ENCODE measurements at places on chromosomes 3 and 15.

DNA sequence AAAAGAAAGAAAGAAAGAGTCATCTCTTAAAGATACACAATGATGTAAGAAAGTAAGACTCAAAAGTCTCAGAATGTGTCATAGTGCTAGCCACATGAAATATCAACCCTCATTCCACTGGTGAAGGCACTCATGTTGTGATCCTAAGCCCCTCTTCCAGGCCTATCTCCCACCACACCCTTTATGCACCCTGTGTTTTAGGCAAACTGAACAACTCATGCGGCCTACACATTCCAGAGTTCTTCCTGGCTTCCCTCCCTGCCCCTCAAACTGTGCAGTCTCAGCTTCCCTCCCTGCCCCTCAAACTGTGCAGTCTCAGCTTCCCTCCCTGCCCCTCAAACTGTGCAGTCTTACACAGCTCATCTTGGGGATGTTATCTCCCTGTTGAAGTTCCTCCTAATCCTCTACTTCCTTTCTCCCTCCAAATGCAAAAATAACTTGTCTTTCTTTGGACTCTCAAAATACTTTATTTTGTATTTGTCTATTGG, 69.0 kb upstream of the FNDC3B start:
- no peak for DNase-seq

- DNase-seq, result no peak
Measured at GRCh38 chr15:96336596-96337364, 6.3 kb downstream of the NR2F2 start.

DNA sequence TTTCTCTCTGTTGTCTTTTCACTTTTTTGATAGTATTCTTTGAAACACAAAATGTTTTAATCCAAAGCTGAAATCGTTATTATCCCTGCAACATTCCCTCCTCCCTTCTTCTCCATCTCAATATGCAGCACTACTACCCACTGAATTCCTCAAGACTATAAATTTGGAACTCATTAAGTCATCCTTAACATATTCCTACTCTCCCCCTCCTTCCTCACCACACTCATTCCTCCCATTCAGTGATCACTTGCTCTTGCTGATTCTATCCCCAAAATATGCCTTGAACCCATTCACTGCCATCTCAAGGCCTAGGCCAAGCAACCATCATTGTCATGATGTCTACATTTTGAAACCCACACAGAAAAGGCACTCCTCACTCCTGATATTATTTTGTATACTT, 2.4 kb upstream of the PIK3R4 start:
- no peak for DNase-seq

DNA sequence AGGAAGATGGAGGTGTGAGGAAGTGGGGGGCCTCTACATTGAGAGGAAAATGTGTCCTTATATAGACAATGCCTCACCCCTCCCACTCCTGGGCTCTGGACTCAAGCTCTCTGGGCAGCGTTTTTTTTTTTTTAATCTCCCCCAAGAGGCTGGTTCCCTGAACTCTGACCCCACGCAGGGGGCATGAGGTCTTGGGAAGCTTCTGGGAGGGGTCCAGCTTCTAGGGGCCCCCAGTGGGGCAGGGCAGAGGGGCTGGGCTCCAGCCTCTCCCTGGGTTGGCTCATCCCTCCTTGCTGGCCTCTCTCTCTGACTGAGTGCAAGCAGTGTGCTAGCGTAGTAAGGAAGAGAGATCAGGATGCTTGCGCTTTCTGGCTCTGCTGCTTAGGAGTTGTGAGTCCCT, 101.4 kb upstream of the HACD2 start:
- DNase-seq, result no peak

GRCh38 chr3:151916781-151917180, 43.3 kb downstream of the SUCNR1 start:
- no peak for DNase-seq

- DNase-seq, result no peak
Measured at GRCh38 chr15:26232691-26233090, 369.6 kb upstream of the ATP10A start.

GRCh38 chr3:71973274-71974030, 188.5 kb upstream of the PROK2 start:
- no peak for DNase-seq

DNA sequence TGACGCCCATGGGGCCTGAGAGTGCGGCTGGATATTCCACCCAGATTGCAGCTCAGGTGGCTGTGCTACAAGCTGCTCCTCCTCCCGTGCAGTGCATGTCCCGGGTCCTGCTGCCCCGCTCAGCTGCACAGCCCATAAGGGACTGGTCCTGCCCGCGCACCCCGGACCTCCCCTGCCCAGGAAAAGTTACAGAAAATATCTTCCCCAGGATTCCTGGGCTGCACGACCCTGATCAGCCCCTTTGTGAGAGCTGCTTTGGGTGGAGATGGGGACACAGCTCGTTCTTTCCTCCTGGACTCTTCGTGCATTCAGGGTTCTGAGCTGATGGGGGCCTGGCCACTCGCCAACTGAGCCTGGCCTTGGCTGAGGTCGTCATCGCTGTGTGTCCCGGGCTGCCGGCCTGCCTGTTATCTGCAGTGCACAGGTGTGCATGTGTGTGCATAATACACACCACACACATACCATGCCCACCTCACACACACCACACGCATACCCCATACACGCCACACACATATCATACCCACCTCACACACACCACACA, 28.8 kb downstream of the APBA2 start:
- DNase-seq, result peak; percentile 37

GRCh38 chr15:83105440-83105839, 2.0 kb upstream of the TM6SF1 start:
- no peak for DNase-seq

DNA sequence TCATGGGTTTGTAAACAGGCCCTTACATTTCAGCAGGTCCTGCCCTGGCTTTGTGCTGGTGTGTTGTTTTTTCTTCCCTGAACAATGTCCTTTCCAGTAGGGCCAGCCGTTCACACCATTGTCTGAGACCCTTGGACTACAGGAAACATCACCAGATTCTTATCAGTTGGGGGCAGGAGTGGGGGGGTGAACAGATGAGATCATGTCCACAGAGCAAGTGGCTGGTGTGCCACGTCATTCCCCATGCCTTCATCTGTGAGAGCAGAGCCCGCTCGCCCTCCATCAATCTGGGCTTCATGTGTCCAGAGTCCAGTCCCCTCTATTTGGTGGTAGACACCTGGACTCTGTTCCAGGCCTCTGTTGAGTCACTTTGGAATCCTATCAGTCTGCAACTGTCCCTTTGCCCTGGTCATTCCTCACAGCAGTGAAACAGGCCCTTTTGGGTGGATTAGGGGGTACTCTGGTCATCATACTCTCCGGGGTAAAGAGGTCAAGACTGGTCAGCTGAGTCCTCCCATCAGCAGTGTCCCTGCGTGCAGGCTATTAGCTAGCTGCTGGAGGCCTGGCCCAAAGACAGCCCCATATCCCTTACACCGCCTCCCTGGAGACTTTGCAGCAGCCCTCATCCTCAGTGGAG, 15.0 kb downstream of the SEMA3G start:
- peak; percentile 29 for DNase-seq

DNA sequence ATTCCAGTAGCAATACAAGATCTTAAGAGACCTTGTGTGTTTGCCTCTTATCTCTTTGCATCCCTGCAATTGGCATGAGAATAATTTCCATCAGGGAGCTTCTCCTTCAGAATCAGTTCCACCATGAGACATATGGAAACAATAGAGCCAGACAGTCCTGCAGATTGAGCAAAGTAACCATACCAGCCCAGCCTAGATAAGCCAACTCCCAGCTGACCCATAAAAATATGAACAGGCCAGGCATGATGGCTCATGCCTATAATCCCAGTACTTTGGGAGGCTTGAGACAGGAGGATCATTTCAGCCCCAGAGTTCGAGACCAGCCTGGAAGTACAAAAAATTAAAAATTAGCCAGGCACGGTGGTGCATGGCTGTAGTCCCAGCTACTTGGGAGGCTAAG, 12.7 kb downstream of the CNTN3 start:
- no peak for DNase-seq

- DNase-seq, result no peak
Measured at GRCh38 chr3:69199942-69200341, 77.5 kb upstream of the LMOD3 start.

- DNase-seq, result no peak
Measured at GRCh38 chr3:14505803-14506500, 34.2 kb downstream of the GRIP2 start.

DNA sequence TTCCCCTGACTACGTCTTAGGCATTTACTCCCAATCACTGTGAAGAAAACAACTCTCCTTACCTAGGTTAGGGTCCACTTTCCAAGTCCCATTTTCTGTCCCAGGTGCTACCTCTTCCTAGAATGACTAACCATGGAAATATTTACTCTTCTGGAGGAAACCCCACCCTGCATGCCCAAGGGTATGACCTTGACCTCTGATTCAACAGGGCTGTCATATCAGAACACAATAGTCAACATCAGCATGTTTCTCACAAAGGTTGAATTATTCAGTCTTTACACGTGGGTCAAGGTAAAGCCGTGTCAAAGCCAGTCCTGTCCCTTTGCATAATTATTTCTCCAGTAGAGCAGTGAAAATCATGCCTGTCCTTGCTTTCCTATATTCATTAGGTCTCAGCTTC, 4.3 kb upstream of the FRMD5 start:
- DNase-seq, result no peak

- DNase-seq, result no peak
Measured at GRCh38 chr15:75761446-75762356, 49.1 kb upstream of the CSPG4 start.

DNA sequence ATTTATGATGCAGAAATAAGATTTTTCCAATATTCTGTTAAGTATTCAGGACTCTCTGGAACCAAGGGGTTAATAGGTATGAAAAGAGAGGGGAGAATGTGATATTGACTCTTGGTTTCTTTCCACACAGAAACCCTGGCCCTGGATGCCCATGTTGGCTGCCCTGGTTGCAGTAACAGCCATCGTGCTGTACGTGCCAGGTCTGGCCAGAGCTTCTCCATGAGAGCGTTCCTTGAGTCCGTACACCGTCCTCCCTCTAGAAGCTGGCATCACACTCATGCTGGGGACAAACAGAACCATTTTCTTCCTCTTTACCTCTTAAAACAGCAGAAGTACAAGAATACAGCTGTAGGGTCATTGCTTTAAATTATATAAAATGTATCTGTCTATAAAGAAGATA, 81.1 kb upstream of the FLNB start:
- DNase-seq, result no peak

DNA sequence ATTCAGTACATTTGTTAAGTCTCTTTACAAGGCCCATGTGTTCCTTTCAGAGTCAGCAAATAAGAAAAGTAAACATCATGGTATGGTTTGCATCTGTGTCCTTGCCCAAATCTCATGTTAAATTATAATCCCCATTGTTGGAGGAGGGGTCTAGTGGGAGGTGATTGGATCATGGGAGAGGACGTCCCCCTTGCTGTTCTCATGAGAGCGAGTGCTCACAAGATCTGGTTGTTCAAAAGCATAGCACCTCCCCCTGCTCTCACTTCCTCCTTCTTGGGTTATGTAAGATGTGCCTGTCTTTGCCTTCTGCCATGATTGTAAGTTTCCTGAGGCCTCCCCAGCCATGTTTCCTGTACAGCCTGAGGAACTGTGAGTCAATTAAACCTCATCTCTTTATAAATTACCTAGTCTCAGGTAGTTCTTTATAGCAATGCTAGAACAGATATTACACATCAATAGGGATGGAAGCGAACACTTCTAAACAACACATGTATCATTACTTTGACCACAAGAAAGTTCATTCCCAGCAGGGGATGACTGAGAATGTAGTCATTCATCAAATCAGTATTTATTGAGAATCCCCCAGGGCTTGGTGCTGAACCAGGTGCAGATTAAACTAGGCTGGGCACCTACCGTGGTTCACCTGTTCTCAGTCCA, 4.1 kb downstream of the EFCAB12 start:
- no peak for DNase-seq

- peak; percentile 58 for DNase-seq
Measured at GRCh38 chr15:101159096-101159935, 92.5 kb downstream of the CHSY1 start.

GRCh38 chr3:46812237-46812791, 50.9 kb downstream of the MYL3 start:
- DNase-seq, result peak; percentile 83

DNA sequence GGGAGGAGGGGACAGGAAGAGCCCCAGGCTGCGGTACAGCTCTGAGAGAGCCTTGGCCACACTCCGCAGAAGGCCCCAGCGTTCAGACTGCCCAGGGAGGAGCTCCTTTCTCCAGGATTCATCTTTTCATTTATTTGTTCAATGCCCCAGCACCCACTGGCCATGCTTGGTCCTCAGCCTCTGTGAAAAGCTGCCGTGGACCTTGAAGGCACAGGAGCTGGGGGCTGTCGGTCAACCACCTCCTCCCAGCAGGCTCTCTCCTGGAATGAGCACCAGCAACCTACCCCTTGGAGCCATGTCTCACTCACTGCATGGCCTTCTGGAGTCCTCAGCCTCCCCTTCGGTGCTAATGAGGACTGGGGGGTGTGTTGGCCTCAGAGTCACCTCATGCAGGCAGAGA, 21.6 kb upstream of the PRR23E start:
- no peak for DNase-seq

GRCh38 chr15:68299436-68299835, 21.9 kb downstream of the FEM1B start:
- no peak for DNase-seq

- DNase-seq, result no peak
Measured at GRCh38 chr15:101501703-101502373, 12.3 kb upstream of the PCSK6 start.

GRCh38 chr15:40367686-40368611, 9.9 kb downstream of the DISP2 start:
- peak; percentile 91 for DNase-seq

GRCh38 chr3:128100161-128100560, 23.5 kb downstream of the RUVBL1 start:
- no peak for DNase-seq

GRCh38 chr3:46022909-46023785, 4.1 kb downstream of the XCR1 start:
- DNase-seq, result no peak

- no peak for DNase-seq
Measured at GRCh38 chr15:97993310-97993738, 32.8 kb downstream of the ARRDC4 start.

- DNase-seq, result peak; percentile 70
Measured at GRCh38 chr3:177426878-177427495, 229.7 kb upstream of the TBL1XR1 start.

DNA sequence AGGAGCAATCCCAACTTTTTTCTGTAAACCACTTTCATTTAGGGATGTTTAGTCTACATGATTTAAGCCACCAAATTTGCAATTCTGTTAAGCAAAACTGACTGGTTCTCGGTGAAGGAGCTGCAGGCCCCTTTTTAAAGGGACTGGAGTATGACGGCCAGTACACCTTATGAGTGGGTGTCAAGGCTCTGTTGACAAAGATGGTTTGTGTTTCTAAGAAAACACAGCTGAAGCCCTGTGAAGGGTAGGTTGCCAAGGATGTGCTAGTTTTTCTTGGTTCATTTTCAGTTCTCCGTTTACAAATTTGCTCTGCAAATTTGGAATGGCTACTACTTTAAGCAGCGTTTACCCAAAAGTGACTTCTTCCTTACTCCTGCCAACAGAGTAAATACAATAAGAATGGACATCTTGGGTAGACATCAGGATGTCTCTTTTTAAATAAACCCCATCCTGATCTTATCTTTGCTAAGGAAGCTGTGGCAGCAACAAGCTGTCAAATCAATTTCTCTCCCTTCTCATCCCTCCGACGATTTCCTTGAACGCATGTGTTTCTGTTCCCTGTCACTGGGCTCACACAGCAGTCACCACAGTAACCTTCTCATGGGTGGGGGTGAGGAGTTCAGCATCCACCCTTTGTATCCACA, 58.2 kb upstream of the CMTM8 start:
- DNase-seq, result no peak

GRCh38 chr15:69061414-69061842, 46.9 kb downstream of the NOX5 start:
- DNase-seq, result no peak

GRCh38 chr3:54940971-54941370, 13.1 kb upstream of the LRTM1 start:
- DNase-seq, result no peak

All from natural killer cell treated with Interleukin-12 subunit alpha and Interleukin-12 subunit beta and Interleukin-15 and Interleukin-18, amount 100 ng/mL, for 72 hours (primary cell).